Hippocampal formation (tissue), 2 donors: ENCODE measurements at places on chromosomes 2 and 18.

- no peak for DNase-seq
These were observed 6.7 kb downstream of the DSEL start for GRCh38 chr18:67509741-67510391.

DNA sequence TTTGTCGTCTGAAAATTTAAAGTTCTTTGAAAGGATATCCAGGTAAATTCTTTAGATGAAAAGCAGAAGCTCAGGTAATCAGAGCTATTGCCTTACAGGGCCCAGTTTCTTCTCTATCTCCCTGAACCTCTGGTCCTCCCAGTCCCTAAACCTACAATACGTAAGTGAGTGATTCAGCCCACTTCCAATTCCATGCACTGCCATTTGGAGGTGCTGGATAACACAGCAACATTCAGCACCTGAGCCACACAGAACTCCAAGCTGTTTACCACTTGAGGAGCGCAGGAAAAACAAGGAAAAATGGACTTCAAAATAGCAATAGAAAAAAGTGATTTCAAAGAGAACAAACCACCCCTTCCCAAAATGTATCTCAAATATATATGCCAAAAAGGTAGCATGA lies 105.0 kb upstream of the DNAJC10 start:
- DNase-seq: no peak

DNA sequence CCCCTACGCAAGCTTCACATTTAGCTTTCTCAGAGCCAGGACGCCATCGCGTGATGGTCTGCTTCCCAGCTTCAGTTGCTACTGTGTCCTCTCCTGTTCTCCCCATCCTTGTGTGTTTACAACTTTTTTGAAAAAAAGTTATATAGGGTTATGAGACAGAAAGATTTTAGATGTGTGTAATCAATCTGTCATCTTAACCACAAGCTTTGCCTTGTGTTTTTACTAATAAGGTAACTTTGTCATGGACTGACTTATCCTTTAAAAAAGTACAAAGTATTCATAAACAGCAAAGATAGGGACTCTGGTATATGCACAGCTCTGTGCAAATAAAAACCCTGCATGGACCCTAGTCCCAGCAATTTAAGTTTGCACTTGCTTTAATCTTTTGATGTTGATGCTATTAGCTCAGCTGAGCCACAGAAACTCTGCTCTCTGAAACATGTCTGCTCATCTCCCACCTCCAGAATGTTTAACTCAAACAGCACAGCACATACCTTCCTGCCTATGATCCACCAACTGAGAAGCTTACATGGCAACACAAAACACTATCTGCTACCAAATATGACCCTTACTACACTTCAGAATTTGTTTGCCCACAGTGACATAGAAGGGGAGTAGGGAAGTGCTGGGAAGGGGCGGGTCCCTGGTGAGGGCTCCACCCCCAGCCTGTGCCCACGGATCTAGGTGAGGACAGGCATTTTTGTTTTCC lies 42.7 kb downstream of the SAP130 start:
- no peak for DNase-seq

GRCh38 chr18:36469461-36469860 lies 171.9 kb downstream of the FHOD3 start:
- DNase-seq: no peak

DNA sequence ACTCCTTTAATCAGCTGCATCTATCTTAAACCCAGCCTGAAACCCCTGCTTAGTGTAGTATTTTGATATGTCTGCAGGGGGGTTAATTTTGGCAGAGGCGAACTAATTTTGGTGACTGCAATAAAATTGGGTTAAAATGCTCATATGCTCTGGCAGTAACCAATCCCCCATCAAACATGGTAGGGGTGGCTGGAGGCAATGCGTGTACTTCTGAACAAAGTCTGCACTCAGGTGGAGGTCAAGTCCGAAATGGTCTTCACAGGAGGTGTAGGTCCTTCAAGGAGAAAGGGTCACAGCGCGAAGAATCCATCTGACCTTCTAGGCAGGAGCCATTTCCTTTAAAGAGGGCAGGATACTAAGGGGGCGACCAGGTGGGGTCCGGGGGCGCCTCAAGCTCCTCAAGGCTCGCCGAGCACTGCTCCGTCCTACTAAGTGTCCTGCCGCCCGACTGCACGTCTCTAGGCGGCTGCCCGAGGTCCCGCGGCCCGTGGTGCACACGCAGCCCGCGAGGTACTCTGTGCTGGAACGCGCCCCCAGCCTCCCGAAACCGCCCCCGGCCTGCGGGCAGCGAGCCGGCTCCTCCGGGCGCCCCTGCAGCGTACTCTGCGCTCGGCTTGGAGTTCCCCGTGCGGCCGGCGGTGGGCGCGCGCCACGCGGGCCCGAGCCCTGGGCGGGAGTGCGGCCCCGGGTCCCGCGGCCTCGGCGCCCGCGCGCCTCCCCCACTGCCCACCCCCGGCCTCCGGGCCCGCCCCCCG lies 1.7 kb upstream of the LDLRAD4 start:
- no peak for DNase-seq
